GM23248 (cell line): ENCODE measurements at places on chromosomes 11 and 22. TPM values are rescaled to one million over a fixed set of nuclear protein-coding genes. Genes with fewer than 3 reads are reported as not detected.

DNA sequence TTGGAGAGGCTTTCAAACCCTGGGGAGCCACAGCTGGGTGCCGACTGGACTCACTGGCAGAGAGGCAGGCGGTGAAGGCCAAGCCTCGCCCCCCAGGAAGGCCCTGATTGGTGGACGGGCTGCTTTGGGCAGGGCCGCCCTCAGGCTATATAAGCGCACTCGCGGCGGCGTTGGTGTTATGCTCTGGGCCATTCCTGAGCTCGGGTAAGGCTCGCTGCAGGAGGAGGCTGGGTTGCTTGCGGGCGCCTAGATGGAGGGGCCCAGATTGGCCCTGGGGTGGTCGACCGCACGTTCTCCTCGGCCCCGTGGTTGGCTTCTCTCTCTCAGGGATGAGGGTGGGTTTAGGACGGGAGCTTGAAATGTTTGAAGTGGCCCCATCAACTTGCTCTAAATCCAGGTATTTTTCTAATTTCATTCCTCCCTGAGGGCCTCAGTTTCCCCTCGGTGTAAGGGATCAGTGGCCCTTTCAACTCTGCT lies at the start of gene SPDYC:
TSS of gene SPDYC (plus strand) at position 176 of the 477 bp plus-strand sequence. CDS start 1,125 bp downstream, outside the sequence.
- H3K4me3 ChIP-seq, result no peak within 1 kb of the TSS
- no peak for DNase-seq
- no peak within 1 kb of the TSS for H3K27ac ChIP-seq
- H3K4me1 ChIP-seq, result peaks cover 3% of the 10 kb centered on the region; the same call in 1 of the 2 replicates
- no peaks in the 10 kb centered on the region for H3K36me3 ChIP-seq
- H3K27me3 ChIP-seq, result no peaks in the 10 kb centered on the region

- peaks cover 19% of the 10 kb centered on the region for H3K4me1 ChIP-seq
- DNase-seq, result peak; percentile 77
- peaks cover 33% of the 10 kb centered on the region for H3K36me3 ChIP-seq
- H3K27ac ChIP-seq, result peak overlapping the region; percentile 96
- H3K27me3 ChIP-seq, result no peaks in the 10 kb centered on the region
Measured at GRCh38 chr11:59668188-59668949, 468 bp downstream of the PATL1 start.

- H3K27me3 ChIP-seq, result peaks cover 30% of the 10 kb centered on the region
- DNase-seq, result no peak
- H3K36me3 ChIP-seq, result no peaks in the 10 kb centered on the region
- no peaks in the 10 kb centered on the region for H3K4me1 ChIP-seq
- H3K4me3 ChIP-seq, result no peak overlapping the region
- H3K27ac ChIP-seq, result no peak overlapping the region
Measured at GRCh38 chr11:117870103-117870952, 6.1 kb downstream of the FXYD6 start.

GRCh38 chr22:35328472-35328885 lies 28.8 kb downstream of the TOM1 start:
- H3K27ac ChIP-seq, result no peak overlapping the region
- no peaks in the 10 kb centered on the region for H3K27me3 ChIP-seq
- peaks cover 72% of the 10 kb centered on the region for H3K36me3 ChIP-seq
- DNase-seq, result no peak
- H3K4me3 ChIP-seq, result no peak overlapping the region

- no peaks in the 10 kb centered on the region for H3K27me3 ChIP-seq
- DNase-seq, result no peak
- H3K27ac ChIP-seq, result no peak overlapping the region
- no peaks in the 10 kb centered on the region for H3K4me1 ChIP-seq
- no peak overlapping the region for H3K4me3 ChIP-seq
Measured at GRCh38 chr11:81578571-81578970, 1155.1 kb downstream of the FAM181B start.

GRCh38 chr11:44316659-44317240 lies 6.8 kb upstream of the ALX4 start:
- peaks cover 99% of the 10 kb centered on the region for H3K27me3 ChIP-seq
- H3K4me3 ChIP-seq, result peak overlapping the region; percentile 37
- H3K27ac ChIP-seq, result no peak overlapping the region
- no peaks in the 10 kb centered on the region for H3K36me3 ChIP-seq
- peaks cover 7% of the 10 kb centered on the region; the same call in 1 of the 2 replicates for H3K4me1 ChIP-seq

GRCh38 chr11:78195917-78196560 lies 7.3 kb downstream of the USP35 start:
- no peaks in the 10 kb centered on the region for H3K27me3 ChIP-seq
- H3K36me3 ChIP-seq, result no peaks in the 10 kb centered on the region
- DNase-seq, result no peak
- H3K4me3 ChIP-seq, result no peak overlapping the region

DNA sequence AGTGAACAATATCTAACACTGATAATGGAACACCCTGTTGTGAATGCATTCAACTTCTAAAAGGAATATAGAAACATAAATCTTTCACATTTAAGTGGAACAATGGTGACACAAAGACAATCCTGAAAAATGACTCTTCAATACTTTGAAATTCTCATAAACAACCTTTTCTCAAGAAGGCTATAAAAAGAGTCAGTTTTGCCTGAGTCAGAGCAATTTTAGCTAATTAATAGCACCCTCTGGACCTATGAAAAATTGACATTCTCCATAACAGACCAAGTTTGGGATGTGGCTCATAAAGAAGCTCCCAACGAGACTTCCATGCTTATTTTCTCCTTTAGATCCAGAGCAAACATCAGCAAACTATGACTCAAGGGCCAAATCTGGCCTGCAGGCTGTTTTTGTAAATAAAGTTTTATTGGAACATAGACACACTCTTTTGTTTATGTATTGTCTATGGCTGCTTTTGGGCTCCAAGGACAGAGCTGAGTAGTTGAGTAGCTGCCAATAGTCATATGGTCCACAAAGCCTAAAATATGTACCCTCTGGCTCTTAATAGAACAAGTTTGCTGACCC lies 108.0 kb downstream of the MAML2 start:
- DNase-seq, result peak; percentile 37
- H3K36me3 ChIP-seq, result no peaks in the 10 kb centered on the region

DNA sequence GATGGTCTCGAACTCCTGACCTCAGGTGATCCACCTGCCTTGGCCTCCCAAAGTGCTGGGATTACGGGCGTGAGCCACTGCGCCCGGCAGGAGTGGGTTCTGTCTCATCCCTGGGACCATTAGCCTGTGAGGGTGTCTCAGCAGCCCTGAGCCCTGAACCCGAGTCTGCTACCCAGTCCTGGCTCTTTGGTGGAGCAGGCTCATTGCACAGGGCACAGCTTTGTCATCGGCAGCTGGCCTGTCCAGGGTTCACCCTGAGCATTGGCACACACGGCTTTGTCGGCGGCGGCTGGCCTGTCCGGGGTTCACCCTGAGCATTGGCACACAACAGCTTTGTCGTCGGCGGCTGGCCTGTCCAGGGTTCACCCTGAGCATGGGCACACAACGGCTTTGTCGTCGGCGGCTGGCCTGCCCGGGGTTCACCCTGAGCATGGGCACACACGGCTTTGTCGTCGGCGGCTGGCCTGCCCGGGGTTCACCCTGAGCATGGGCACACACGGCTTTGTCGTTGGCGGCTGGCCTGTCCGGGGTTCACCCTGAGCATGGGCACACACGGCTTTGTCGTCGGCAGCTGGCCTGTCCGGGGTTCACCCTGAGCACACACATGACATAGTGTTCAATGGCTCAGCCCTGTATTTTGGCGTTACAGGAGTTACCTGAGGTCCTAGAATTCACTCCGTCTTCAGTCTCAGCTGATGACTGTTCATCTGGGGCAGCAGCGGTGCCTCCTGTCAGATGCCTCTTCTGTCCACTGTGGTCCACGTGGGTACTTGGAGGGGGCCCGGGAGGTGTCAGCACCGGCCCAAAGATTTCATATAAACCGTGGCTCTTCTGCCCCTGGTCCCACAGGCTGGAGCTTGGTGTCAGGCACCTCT lies 1082.5 kb downstream of the BRD1 start:
- no peaks in the 10 kb centered on the region for H3K36me3 ChIP-seq
- no peaks in the 10 kb centered on the region for H3K4me1 ChIP-seq
- no peak overlapping the region for H3K27ac ChIP-seq
- H3K4me3 ChIP-seq, result no peak overlapping the region

DNA sequence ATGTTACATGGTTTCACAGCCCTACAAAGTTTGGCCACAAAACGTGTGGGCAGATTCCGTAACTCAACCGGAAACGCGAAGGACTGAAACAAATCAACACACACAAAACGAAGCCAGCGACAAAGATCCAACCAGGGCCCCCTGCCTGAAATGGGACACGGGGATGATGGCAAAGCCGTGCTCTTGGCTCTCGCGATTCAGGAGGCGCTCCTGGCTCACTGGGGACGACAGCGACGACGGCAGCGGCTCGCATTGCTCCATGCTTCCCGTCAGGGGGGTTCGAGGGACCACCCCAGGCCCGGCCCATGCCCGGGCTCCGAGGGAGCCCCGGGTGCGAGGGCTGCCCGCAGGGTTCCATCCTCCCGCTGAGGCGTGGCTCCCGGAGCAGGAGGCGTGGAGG lies 4786.8 kb upstream of the OR11H1 start:
- no peaks in the 10 kb centered on the region for H3K27me3 ChIP-seq
- no peaks in the 10 kb centered on the region for H3K36me3 ChIP-seq
- no peaks in the 10 kb centered on the region for H3K4me1 ChIP-seq
- H3K27ac ChIP-seq, result no peak overlapping the region

DNA sequence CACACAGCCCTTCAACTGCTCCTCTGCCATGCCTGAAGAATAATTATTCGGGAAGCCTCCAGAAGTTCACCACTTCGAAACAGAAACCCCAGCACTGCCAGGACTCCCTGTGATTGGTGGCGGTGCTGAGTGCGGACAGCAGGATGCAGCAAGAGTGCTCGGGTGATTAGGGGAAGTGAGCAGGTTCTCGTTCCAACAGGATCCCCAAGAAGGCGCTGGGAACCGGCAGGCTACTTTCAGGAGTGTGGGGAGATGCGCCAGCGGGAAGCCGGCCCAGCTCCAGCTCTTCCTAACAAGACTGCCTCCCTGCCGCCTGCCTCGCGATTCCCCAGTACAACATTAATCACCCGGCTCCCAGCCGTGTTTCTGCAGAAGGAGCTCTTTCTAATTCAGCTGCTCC lies 630.2 kb downstream of the BRD1 start:
- no peak overlapping the region for H3K27ac ChIP-seq
- H3K4me1 ChIP-seq, result no peaks in the 10 kb centered on the region
- DNase-seq, result no peak

GRCh38 chr11:21485426-21485825 lies 707.5 kb upstream of the ANO5 start:
- no peaks in the 10 kb centered on the region for H3K27me3 ChIP-seq
- H3K36me3 ChIP-seq, result no peaks in the 10 kb centered on the region
- no peak overlapping the region for H3K27ac ChIP-seq
- no peaks in the 10 kb centered on the region for H3K4me1 ChIP-seq
- H3K4me3 ChIP-seq, result no peak overlapping the region
- no peak for DNase-seq

DNA sequence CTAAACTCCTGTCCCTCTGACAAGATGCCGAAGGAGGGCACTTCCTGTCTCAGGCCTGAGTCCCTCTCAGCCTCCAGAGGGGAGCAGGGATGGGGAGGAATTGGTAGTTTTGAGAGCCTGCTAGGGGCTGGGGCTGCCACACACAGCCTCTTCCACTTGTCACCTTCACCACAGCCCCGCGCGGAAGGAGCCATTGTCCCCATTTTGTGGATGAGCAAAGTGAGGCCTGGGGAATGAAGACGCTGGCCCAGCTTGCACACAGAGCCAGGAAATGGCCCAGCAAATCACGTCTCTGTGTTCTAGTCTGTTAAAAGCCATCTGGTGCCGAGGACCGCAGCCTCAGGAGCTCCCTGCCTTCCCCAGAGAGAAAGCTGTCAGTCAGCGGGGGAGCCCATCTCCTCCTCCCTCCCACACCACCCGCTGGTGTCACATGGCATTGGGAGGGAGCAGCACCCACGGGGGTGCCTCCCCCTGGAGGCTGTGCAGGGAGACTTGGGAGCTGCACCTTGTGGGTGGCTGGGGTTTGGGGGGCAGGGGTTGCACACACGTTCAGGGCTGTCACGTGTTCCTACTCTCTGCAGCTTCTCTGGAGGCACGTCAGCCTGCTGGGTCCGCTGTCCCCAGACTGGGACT lies 34.6 kb downstream of the RASD2 start:
- H3K4me1 ChIP-seq, result no peaks in the 10 kb centered on the region
- no peak overlapping the region for H3K27ac ChIP-seq
- H3K4me3 ChIP-seq, result no peak overlapping the region
- no peak for DNase-seq
- H3K36me3 ChIP-seq, result no peaks in the 10 kb centered on the region

- H3K4me1 ChIP-seq, result no peaks in the 10 kb centered on the region
- H3K36me3 ChIP-seq, result no peaks in the 10 kb centered on the region
- H3K27ac ChIP-seq, result no peak overlapping the region
- DNase-seq, result no peak
- H3K4me3 ChIP-seq, result no peak overlapping the region
- no peaks in the 10 kb centered on the region for H3K27me3 ChIP-seq
Measured at GRCh38 chr11:16976379-16976778, 37.8 kb downstream of the PLEKHA7 start.

DNA sequence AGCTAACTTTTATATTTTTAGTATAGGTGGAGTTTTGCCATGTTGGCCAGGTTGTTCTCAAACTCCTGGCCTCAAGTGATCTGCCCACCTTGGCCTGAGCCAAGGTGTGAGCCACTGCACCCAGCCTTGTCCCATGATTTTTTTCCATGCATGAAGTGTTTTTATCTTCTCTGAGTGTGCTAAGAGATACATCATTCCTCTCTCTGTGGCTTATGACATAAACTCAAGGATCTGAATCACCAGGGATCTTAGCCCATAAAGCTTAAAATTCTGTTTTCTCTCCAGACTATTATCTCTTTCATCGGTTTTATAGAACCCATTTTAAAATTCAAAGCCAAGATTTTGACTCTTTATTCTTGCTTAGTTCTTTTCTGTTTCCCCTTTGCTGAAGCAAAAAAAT lies 48.4 kb upstream of the C11orf58 start:
- no peaks in the 10 kb centered on the region for H3K27me3 ChIP-seq
- H3K27ac ChIP-seq, result no peak overlapping the region
- H3K36me3 ChIP-seq, result no peaks in the 10 kb centered on the region
- DNase-seq, result no peak

DNA sequence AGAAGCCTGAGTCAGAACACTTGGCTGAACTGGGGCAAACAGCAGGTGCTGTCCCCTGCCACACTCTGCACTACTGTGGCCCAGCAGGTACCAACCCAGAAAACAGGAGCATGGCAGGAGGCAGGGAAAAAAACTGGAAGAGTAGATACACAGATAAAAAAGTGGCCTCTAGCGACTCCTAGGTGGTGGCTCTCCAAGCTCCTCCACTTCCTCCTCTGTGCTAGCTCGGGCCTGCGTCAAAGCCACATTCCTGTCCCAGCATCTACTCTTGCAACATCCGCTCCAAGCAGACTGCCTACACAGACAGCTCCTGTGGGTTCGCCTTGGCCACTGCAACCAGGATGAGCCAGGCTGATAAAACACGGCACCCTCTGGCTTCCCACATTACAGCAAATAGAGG lies 6.9 kb downstream of the OR8B12 start:
- no peaks in the 10 kb centered on the region for H3K27me3 ChIP-seq
- H3K4me3 ChIP-seq, result no peak overlapping the region
- no peak overlapping the region for H3K27ac ChIP-seq
- DNase-seq, result peak; percentile 38

The SCN2B gene
- total RNA-seq, result not detected in 2 replicates

The KRTAP5-11 gene
- not detected in 2 replicates for total RNA-seq

The CCDC89 gene
- total RNA-seq, result 2.8 and 4.4 TPM in 2 replicates

The OR4S2 gene
- not detected in 2 replicates for total RNA-seq

The VWA5A gene
- 4.3 and 8.2 TPM in 2 replicates for total RNA-seq

The KRTAP5-10 gene
- total RNA-seq, result not detected in 2 replicates

The THY1 gene
- 1,197 and 1,694 TPM in 2 replicates for total RNA-seq

The ENTHD1 gene
- not detected in 2 replicates for total RNA-seq

The CDC42EP1 gene
- total RNA-seq, result 59.7 and 83.8 TPM in 2 replicates

The CEND1 gene
- 2.1 and 2.8 TPM in 2 replicates for total RNA-seq

The KDELR3 gene
- total RNA-seq, result 191 and 197 TPM in 2 replicates
